Adrenal gland (tissue), 19 donors: ENCODE measurements at places on chromosomes 1 and 21. TPM values are rescaled to one million over a fixed set of nuclear protein-coding genes. Genes with fewer than 3 reads are reported as not detected.

GRCh38 chr1:206804156-206804737 is 32.0 kb upstream of the IL10 start:
- H3K4me3 ChIP-seq: no peak overlapping the region
- no peaks in the 10 kb centered on the region for H3K4me1 ChIP-seq
- no peak overlapping the region for H3K27ac ChIP-seq
- peaks cover 3% of the 10 kb centered on the region for H3K27me3 ChIP-seq
- no peaks in the 10 kb centered on the region for H3K36me3 ChIP-seq

- no peaks in the 10 kb centered on the region for H3K36me3 ChIP-seq
- DNase-seq: no peak
- no peaks in the 10 kb centered on the region for H3K4me1 ChIP-seq
- H3K27ac ChIP-seq: no peak overlapping the region
These were observed 9.2 kb upstream of the UQCRHL start for GRCh38 chr1:15816674-15817073.

Gene LPAR3
- 1.0 TPM for total RNA-seq

DNA sequence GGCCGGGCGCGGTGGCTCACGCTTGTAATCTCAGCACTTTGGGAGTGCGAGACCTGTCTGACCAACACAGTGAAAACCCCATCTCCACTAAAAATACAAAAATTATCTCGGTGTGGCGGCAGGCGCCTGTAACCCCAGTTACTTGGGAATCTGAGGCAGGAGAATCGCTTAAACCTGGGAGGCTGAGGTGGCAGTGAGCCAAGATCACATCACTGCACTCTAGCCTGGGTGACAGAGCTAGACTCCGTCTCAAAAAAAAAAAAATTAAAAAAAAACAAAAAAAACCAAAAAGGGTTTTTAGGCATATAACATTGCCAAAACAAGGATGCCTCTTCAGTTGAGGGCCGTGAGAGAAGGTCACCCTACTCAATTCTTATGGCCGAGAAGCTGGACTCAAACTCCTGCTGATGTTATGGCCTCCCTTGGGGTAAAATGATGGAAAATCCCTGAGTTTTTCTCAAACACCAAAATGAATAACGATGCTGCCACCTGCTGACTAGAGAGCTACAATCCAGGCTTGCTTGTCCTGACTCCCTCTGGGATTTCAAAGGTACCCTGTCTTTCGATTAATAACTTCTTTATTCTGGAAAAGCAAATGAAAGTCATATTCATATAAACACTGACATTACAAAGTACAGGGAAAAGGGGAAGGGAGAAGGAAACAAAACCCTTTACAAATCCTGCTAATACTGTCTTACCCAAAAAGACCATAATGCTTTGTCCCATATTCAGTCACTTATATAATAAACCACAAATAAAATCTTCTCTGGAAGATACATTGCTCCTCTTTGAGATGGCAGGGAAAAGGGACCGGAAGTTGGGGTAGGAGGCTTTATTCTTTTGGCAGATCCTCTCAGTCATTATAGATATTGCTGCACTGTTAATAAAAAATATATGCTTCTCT is 10.7 kb downstream of the RAB42 start:
- H3K27ac ChIP-seq: no peak overlapping the region
- H3K4me3 ChIP-seq: no peak overlapping the region
- H3K36me3 ChIP-seq: no peaks in the 10 kb centered on the region
- peak; percentile 63 for DNase-seq
- H3K4me1 ChIP-seq: no peaks in the 10 kb centered on the region

DNA sequence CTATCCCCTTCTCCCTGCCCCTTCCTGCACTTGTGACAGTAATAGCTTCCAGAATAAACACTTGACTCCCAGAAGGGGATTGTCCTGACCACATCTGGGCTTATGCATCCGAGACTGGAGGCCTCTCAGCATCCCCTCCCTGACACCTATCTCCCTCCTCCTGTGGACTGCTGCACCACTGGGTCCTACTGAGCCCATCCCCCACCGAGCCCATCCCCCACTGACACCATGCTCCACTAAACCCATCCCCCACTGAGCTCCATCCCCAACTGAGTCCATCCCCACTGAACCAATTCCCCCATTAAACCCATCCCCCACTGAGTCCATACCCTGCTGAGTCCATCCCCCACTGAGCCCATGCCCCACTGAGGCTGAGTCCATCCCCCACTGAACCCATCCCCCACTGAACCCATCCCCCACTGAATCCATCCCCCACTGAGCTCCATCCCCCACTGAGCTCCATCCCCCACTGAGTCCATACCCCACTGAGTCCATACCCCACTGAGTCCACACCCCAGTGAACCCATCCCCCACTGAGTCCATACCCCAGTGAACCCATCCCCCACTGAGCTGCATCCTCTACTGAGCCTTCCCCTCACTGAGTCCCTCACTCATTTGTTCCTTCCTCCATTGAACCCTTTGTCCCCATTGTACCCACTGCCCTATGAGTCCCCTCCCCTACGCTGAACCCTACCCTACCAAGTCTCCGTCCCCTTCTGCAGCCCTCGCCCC is 5.6 kb downstream of the PDZK1IP1 start:
- no peaks in the 10 kb centered on the region for H3K36me3 ChIP-seq
- no peak overlapping the region for H3K4me3 ChIP-seq
- no peak overlapping the region for H3K27ac ChIP-seq
- DNase-seq: no peak
- H3K27me3 ChIP-seq: peaks cover 8% of the 10 kb centered on the region

Gene NEGR1
- total RNA-seq: 7.4 TPM

Gene IL10
- 7.3 TPM for total RNA-seq

GRCh38 chr1:38444311-38444710 is 397.7 kb upstream of the POU3F1 start:
- H3K27me3 ChIP-seq: peaks cover 5% of the 10 kb centered on the region
- H3K4me1 ChIP-seq: no peaks in the 10 kb centered on the region
- H3K27ac ChIP-seq: no peak overlapping the region
- no peak overlapping the region for H3K4me3 ChIP-seq
- DNase-seq: no peak

DNA sequence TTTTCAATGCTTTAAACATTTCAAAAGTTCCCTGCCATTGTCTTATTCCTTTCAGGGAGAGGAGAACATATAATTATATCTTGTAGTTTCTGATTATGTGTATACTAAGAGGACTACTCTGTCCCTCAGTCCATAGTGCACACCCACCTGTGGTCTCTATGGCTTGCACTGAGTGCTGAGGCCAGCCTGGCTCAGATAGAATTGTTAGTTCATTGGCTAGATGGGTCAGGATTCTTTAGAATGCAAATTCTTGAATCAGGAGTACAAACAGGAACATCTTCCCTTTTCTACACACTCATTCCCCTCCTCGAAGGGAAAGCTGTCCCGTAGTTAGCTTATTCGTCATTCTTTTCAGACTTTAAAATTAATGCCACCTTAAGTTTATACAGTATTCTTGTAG is 8.2 kb downstream of the BACH1 start:
- H3K4me1 ChIP-seq: peaks cover 38% of the 10 kb centered on the region
- no peak for DNase-seq
- H3K36me3 ChIP-seq: no peaks in the 10 kb centered on the region
- no peaks in the 10 kb centered on the region for H3K27me3 ChIP-seq
- peak overlapping the region; percentile 29 for H3K27ac ChIP-seq
- no peak overlapping the region for H3K4me3 ChIP-seq

Gene APCS
- not detected for total RNA-seq

- DNase-seq: no peak
- no peaks in the 10 kb centered on the region for H3K27me3 ChIP-seq
- H3K4me1 ChIP-seq: no peaks in the 10 kb centered on the region
- no peak overlapping the region for H3K27ac ChIP-seq
These were observed 360.9 kb upstream of the VAMP3 start for GRCh38 chr1:7410156-7410555.

GRCh38 chr1:226664413-226665101 is 74.5 kb downstream of the ITPKB start:
- DNase-seq: no peak
- H3K27me3 ChIP-seq: no peaks in the 10 kb centered on the region
- H3K27ac ChIP-seq: peak overlapping the region; percentile 86
- H3K4me3 ChIP-seq: no peak overlapping the region

GRCh38 chr1:57860931-57861565 is 437.2 kb upstream of the DAB1 start:
- DNase-seq: no peak
- H3K27ac ChIP-seq: no peak overlapping the region
- no peaks in the 10 kb centered on the region for H3K4me1 ChIP-seq
- no peaks in the 10 kb centered on the region for H3K36me3 ChIP-seq

Gene GFI1
- 0.11 TPM for total RNA-seq

- H3K27ac ChIP-seq: no peak overlapping the region
- DNase-seq: no peak
- peaks cover 7% of the 10 kb centered on the region for H3K4me1 ChIP-seq
- H3K36me3 ChIP-seq: no peaks in the 10 kb centered on the region
These were observed 120.7 kb downstream of the NFIA start for GRCh38 chr1:61202854-61203598.

DNA sequence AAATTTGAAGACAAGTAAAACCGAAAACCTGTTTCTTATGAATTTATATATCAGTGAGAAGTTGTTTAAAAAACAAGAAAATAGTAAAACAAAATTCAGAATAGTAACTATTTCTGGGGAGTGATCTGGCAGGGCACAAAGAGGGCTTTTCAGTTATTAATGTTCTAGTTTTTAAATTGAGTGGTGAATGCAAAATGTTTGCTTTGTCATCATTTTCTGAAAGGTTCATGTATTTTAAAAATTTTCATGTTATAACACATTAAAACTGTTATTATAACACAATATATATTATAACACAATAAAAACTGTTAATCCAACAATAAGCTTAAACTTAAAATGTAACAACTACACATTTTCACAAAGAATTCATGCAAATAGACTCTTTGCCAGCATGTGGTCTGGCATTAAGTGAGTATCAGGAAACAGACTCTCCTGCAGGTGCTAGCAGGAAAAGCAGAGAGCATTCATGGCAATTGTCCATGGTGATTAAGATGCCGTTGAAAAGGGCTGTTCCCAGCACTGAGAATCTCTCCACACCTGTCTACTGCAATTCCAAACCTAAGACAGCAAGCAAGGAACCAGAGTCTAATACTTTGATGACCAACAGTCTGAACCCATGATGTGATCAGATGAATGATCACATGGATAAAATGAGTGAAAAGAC is 204.9 kb downstream of the TBX15 start:
- H3K4me3 ChIP-seq: no peak overlapping the region
- H3K4me1 ChIP-seq: no peaks in the 10 kb centered on the region
- no peak for DNase-seq
- H3K27me3 ChIP-seq: no peaks in the 10 kb centered on the region

Gene SEMA4A
- total RNA-seq: 0.30 TPM
